ENCODE measurements at places on chromosomes 5 and 9.

- no peak for DNase-seq
Observed at GRCh38 chr5:149039506-149039905, 23.4 kb downstream of the SH3TC2 start.

DNA sequence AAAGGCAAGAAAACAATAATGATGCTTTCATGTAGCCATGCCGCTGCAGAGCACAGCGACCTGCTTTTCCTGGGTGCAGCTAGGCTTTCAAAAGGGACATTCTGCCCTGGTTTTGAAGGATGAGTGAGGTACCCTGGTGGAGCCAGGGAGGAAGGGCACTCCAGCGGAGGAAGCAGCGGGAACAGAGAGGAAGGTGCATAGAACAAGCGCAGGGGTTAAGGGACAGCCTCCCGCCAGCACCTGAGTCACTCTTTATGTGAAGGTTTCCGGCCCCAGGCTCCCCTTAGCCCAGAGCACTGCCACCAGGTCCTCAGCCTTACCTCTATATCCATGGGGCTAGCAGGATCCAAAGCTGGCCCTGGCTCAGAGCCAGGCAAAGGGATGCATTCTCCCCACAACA lies 221.1 kb downstream of the CDK5RAP2 start:
- no peak for DNase-seq

GRCh38 chr5:167585184-167585583 lies 706.3 kb upstream of the WWC1 start:
- no peak for DNase-seq

DNA sequence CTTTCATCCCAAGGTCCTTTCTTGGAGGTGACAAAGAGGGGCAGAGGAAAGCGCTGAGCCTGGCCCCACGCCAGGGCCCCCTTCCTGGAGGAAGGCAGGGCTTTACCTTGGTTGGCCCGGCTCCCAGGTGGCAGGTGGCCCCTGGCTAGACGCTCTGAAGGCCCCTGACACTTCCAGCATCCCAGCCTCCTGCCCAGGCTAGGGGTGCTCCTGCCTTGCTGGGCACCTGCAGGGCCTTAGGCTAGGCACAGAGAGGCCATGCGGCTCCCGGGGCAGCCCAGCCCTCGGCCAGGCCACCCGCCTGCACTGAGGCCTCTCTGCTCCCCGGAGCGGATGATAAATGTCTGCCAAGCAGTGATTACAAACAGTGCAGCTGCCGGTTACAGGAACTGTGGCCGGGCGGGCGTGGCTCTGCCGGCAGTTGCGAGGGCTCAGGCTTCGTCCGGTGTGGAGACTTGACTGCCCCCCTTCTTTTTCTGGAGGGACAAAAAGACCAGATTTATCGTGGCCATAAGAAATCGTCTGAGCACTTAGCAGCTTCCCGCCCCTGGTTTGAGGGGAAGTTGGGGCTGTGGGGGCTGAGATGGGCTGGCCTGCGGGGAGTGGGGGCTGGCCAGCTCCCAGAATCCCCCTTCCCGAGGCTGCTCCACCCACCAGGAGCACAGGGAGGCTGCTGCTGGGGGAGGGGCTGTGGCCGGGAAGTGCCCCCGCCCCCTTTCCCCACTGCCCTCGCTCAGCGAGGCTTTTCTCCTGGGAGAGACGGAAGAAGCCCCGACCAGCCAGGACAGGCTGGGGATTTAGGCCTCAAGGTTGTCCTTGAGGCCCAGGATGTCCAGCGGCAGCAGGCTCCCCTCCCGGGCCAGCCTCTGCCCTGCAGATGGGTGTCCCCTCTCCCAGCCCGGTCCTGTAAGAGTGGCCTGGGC lies 31.6 kb upstream of the UBAC1 start:
- DNase-seq: peak; percentile 33

DNA sequence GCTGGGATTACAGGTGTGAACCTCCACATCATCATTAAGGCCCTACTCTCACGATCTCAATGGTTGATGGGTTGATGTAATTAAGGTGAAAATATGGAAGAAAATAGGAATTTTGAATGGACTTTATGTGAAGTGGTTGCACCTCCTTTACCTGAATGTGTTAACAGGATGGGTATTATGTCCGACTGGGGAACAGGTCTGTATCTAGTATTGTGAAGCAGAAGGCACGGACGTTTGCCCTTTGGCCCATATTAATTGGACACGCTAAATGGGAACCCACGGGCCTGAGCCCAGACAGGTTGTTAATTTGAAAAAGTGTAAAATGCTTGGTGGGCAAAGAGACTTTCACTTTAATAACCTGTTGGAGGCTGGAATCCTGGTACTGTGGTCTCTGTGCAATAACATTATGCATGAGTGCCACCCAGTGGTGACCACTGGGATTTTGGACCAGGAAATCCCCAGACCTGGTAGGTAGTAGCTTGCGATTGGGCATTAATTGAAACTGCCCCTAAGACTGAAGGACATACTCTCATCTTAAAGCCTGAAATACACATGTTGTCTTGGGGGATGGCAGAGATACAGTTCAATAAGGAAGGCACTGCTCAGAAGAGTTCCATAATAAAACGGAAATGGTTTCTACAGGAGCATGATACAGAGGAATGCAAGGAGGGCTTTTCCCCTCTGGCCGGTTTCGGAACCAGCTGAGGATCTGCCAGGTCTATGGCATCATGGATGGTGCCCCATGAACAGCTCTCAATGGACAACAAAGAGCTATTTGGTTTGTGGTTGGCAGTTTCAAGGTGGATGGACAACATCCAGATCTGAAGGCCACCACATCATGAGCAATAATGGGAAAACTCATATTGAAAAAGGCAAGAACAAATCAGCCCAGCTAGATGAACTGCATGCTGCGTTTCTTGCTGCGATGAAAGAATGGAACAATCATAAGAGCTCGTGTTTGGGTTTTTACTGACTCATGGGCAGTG lies 26.2 kb upstream of the BICD2 start:
- peak; percentile 76 for DNase-seq

DNA sequence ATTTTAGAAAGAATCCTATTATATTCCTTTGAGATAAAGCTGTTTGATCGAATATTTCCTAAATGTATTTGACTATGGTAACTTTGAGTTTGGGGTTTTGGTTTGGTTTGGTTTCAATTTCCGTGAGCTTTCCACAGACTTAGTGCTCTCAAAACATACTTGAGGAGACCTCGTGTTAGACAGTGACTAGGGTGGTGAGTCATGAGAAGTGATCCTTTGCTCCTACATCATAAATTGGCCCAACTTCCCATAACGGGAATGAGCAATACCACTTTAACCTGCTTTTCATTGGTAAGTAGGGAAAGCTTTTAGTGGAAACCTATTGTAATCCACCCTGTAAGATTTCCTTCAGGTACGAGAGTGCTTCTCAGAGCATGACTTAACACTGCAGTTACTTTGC lies 3.8 kb upstream of the RASEF start:
- no peak for DNase-seq

GRCh38 chr9:136860933-136861873 lies 4.9 kb downstream of the EDF1 start:
- DNase-seq: no peak

- no peak for DNase-seq
Observed at GRCh38 chr5:127705120-127705892, 2.1 kb downstream of the CCDC192 start.

DNA sequence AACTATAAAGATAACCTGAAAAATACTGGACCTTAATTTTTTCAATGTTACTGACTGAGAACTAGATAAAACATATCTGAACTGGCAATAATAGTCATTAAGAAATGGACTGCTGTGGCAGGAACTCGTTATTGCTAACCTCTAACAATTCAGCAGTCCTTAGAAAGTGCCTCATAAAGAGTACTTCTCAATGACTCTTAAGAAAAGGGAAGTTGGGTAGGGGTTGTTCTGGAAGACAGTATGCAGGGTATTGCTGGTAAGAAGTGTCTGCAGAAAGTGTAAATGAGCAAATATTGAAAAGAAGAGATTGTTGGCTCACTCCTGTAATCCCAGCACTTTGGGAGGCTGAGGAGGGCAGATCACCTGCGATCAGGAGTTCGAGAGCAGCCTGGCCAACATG lies 27.9 kb downstream of the FOXD1 start:
- DNase-seq: no peak

DNA sequence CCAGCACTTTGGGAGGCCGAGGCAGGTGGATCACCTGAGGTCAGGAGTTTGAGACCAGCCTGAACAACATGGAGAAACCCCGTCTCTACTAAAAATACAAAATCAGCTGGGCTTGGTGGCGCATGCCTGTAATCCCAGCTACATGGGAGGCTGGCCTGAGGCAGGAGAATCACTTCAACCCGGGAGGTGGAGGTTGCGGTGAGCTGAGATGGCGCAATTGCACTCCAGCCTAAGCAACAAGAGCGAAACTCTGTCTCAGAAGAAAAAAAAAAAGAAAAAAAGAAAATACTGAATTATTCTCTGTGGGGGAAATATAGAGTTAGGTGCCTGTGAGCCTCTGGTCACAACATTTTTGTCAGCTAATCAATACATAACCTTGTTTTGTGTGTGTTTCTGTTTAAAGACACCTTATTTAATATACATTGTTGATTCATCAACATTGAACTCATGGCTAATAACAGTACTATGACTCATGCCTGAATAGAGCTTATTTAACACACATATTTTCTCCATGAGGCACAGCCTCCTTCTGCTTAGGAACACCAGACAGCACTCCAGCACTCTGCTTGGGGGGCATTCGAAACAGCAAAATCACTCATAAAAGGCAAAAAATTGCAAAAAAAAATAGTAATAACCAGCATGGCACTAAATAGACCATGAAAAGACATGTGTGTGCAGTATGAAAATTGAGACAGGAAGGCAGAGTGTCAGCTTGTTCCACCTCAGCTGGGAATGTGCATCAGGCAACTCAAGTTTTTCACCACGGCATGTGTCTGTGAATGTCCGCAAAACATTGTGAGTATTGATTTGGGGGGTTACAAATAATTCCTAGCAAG lies at the start of gene IL31RA:
IL31RA (plus strand) TSS at position 519 of the 836 bp plus-strand sequence; CDS start at position 733, 214 bp downstream.
- DNase-seq: no peak

DNA sequence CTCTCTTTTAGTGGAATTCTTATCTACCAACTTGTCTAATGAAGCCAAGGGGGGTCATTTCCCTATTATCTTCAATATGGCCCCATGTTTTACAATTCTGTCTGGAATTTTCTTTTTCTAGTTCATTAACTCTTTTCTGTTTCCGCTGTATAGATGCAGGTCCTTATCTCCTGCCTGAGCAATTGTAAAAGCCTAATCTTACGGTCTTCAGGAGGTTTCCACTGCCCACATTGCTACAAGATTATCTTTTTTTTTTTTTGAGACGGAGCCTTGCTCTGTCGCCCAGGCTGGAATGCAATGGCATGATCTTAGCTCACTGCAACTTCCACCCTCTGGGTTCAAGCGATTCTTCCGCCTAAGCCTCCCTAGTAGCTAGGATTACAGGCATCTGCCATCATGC lies 132.3 kb downstream of the UNC13B start:
- DNase-seq: no peak

GRCh38 chr9:124708074-124708473 lies 63.0 kb downstream of the NR6A1 start:
- no peak for DNase-seq

All from CD4-positive, alpha-beta T cell treated with Interleukin-4 for 4 hours (primary cell).